HFFc6 (cell line): ENCODE measurements at places on chromosomes 5 and 9. TPM values are rescaled to one million over a fixed set of nuclear protein-coding genes. Genes with fewer than 3 reads are reported as not detected.

ENTR1 gene
- total RNA-seq = 40.8 and 46.0 TPM in 2 replicates

ACTBL2 gene
- total RNA-seq = not detected in 3 replicates

UBTD2 gene
- 15.2 and 16.7 TPM in 2 replicates for total RNA-seq

ANKRD18B gene
- total RNA-seq = 7.5 to 11.4 TPM (median 9.9 TPM) in 3 replicates

PCDHB2 gene
- total RNA-seq = 4.7 to 9.1 TPM (median 8.7 TPM) in 3 replicates

IL31RA gene
- 0.10 to 0.23 TPM (median 0.12 TPM) in 3 replicates for total RNA-seq

KCNV2 gene
- total RNA-seq = not detected in 3 replicates

DNA sequence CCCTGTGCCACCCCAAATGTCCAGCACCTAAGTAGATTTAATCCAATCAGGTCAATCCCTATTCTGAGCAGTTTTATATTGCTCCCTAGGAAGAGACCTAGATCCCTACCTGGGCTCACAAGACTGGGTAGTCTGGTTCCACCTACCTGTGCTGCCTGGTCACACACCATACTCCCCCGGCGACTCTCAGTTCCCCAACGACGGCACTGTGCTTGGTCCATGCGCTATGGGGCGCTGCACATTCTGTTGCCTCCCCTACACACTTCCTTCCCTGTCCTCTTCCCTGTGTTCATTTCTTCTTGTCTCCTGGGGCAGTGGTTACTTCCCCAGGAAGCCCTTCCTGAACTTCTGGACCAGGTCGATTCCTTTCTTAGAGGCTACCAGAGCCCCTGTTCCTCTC is 109.9 kb upstream of the IL12B start:
- no peak for DNase-seq

GRCh38 chr5:172905346-172906140 is 53.7 kb upstream of the RPL26L1 start:
- no peak for DNase-seq

GRCh38 chr9:7173139-7173538 is 415.4 kb downstream of the KDM4C start:
- DNase-seq = no peak

GRCh38 chr9:7234144-7234543 is 476.4 kb downstream of the KDM4C start:
- peak; percentile 20 for DNase-seq

DNA sequence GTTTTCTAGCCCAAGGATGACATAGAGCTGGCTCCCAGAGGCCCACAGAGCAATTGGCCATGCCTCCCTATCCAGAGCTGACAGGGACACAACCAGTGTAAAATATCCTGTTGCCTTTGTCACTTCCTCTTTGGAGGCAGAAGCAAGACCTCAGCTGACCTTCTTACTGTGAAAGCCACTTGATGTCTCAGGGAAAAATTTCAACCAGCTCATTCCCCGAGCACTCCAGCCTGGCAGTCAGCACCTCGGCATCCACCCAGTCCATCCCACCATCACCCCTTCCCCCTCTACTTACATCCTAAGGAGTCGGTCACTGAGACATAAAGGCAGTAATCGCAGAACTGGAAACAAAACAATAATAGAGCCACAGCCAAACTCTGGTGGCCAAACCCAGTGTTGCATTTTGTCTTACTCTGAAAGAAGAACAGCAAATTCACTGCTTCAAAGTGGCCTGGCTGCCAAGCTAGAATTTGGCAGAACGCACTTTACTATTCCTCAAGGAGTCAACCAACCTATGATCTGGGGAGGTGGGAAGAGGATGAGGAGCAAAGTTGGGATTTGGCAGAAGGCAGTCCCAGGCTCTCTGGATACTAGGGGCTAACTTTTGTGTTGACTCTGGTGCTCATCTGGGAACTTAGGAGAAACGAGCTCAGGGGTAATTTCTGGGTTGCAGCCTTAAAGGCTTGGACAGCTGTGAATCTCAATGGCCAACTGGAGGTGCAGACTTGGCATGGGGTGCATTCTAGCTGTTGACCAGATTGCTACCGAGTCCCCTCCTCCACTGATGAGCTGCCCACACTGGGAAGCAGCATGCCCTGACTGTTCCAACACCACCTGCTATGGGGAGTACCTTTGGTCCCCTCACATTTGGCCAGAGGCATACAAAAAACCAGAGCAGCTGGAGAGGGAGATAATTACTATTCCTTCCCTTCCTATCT is 13.6 kb downstream of the NIPAL4 start:
- peak; percentile 87 for DNase-seq

- DNase-seq = peak; percentile 49
Measured at GRCh38 chr5:120678279-120678678, 214.2 kb downstream of the PRR16 start.

- DNase-seq = no peak
Measured at GRCh38 chr9:96460470-96460869, 10.5 kb downstream of the HABP4 start.

DNA sequence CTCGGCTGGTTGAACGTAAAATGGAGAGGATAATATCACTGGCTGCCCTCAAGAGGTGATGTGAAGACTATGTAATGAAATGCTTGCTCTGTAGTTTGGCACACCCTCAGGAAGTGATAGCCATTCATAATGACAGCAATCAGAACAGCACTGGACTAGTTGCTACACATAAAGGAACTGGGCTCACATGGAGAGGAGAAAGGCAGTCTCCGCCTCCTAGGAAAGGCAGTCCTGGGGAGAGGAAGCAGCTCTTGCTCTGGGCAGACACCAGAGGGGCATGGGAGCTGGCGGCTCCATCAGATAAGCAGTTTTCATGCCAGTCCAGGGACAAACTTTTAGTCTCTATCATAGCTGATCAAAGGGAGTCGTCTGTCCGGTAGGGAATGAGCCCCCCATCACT is 46.9 kb downstream of the ARHGEF37 start:
- no peak for DNase-seq

- DNase-seq = no peak
Measured at GRCh38 chr5:60527072-60527471, 172.9 kb downstream of the DEPDC1B start.
